ENCODE measurements at places on chromosomes 2 and 18. TPM values are rescaled to one million over a fixed set of nuclear protein-coding genes. Genes with fewer than 3 reads are reported as not detected.

GRCh38 chr2:7618031-7618430 lies 700.8 kb downstream of the RNF144A start:
- no peak for DNase-seq

- DNase-seq: no peak
Measured at GRCh38 chr2:223019987-223020717, 31.8 kb upstream of the KCNE4 start.

GRCh38 chr2:178277741-178278197 lies 83.5 kb downstream of the OSBPL6 start:
- DNase-seq: no peak

GRCh38 chr2:43405829-43406228 lies 179.4 kb upstream of the ZFP36L2 start:
- no peak for DNase-seq

DNA sequence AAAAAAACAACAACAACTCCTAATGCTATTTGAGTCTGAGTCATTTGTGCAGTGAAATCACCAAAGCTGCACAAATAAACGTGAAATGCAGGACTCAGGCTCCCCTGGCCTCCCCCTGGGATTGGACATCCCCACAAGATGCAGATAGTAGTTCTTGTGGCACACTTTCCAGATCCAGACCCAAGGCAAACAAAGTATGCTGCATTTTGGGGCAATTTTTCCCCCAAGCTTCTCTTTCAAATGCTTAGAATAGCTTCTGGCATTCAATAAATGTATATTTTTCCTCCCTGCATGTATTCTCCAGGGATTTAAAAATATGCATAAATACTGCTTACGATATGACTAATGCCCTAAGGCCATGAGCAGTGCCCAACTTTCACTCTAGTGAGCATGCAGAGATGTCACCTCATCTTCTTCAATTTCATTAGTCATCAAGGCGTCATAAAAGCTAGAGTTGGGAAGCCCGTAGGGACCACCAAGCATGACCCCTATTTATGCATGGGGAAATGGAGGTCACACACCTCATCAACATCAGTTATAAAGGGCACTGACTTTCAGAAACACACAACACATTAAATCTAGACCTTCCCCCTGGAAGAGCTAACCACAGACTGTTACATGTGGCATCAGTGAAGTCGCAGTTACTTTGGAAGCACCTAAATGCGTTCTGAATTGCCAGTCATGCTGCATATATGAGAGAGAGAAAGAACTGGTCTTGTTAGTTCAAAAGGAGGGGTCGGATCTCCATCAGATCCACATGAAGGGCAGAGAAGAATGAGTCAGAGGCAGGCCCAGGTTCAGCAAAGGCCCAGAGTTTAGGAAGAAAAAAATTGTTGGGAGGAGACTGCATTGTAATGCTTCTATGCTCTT lies 374.1 kb downstream of the LPIN1 start:
- no peak for DNase-seq

DNA sequence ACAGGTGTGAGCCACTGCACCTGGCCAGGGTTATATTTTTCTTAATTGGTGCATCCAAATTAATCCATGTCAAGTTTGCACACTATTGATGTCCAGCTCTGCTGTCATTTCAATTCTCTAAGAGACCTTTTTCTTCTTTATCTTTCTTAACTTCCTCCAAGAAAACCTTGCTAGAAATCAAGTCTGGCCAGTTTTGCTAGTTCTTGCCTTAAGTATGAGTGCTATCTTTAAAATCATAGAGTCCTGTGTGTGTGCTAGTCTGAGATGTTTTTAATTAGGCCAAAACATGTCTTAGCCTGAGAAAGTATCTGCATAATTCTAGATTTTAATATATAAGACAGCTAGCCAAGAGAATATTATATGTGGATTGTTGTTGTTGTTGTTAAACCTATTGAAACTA lies 56.2 kb upstream of the SLC39A10 start:
- no peak for DNase-seq

DNA sequence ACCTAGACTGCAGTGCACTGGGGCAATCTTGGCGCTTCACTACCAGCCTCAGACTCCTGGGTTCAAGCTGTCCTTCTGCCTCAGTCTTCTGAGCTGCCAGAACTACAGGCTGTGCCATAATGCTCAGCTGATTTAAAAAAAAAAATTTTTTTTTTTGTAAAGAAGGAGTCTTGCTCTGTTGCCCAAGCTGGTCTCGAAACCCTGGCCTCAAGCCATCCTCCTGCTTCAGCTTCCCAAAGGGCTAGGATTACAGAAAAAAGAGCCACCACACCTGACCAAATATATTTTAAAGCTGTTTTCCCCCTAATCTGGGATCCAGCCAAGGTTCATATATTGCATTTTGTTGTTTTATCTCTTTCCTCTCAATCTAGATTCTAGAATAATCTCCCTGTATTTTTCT lies 82.2 kb downstream of the RAB31 start:
- no peak for DNase-seq

DNA sequence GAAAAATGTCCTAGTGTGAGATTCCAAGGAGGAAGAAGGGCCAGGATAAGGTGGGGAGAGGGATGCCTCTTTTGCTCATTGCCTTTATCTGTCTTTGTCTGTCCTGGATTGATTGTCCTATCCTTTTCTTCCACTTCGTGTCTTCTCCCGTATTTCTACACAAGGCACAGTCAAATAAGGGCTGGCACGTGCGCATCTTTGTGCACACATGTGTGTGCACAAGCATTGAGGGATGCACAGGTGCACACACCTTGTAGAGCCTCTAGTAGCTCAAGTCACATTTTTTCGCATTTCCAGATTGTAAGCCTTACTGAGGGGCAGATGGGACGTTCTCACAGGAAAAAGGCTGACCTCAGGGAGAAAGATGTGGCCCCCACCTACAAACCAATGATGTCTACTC lies 170.2 kb upstream of the TNP1 start:
- no peak for DNase-seq

DNA sequence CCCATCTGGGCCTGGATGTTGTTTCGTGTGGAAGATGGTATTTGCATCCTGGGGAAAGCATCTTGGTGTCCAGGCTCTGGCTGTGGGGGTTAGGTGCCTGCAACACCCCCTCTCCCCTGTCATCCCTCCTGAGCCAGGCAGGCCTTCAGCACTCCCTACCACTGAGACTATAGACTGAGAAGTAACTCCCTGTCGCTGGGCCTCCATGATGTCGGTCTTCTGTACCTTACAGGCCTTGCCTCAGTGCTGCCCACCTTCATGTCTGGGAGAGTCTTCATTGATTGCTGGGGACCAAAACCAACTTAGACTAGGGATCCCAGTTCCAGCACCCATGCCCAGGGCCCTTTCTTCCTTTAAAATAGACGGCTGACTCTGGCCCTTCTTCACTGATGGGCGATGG lies 33.1 kb upstream of the DNMT3A start:
- no peak for DNase-seq

The ADGRF3 gene
- total RNA-seq: 3.1 TPM
